CD4-positive, alpha-beta T cell treated with Interleukin-17A for 4 hours (primary cell): ENCODE measurements at places on chromosomes 6 and 20.

GRCh38 chr6:113610377-113610988 is 246.7 kb upstream of the MARCKS start:
- no peak for DNase-seq

- DNase-seq, result no peak
Measured at GRCh38 chr6:46062312-46062711, 46.7 kb upstream of the CLIC5 start.

GRCh38 chr20:5092765-5093339 is 26.9 kb downstream of the PCNA start:
- DNase-seq, result no peak

DNA sequence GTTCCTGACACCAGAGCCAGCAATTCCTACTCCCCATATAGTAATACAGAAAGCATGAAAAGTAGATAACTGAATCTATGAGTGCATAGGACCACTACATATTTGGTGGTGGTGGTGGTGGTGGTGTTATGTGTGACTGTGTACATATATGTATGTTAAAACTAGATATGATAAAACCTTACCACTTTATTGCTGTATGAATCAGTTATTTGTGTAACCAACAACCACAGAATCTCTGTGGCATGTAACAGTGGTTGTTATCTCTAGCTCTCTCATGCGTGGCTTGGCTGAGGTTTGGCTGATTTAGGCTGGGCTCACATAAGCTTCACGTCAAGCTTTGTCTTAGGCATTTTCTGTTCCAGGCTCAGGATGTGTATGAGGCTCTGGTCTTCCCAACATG is 55.7 kb downstream of the PLCB1 start:
- DNase-seq, result no peak

GRCh38 chr6:25735261-25735660 is 19.3 kb upstream of the SLC17A4 start:
- DNase-seq, result no peak

DNA sequence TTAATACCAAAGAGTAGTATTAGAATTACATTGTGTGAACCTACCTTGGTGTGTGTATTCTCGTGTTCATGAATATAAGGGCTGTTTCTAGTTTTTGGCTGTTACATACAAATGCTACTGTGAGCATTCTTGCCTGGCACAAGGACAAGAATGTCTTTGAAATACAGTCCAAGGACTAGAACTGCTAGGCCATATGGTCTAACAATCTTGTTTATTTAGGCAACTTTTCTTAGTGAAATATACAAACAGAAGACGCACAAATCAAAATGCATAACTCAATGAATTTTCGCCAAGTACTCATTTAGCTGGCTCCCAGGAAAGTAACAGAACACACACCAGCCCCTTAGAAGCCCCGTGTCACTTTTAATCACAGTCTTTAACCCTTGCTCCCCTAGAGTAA is 28.5 kb downstream of the KDM1B start:
- no peak for DNase-seq

GRCh38 chr20:18650224-18650623 is 62.4 kb downstream of the DTD1 start:
- no peak for DNase-seq

DNA sequence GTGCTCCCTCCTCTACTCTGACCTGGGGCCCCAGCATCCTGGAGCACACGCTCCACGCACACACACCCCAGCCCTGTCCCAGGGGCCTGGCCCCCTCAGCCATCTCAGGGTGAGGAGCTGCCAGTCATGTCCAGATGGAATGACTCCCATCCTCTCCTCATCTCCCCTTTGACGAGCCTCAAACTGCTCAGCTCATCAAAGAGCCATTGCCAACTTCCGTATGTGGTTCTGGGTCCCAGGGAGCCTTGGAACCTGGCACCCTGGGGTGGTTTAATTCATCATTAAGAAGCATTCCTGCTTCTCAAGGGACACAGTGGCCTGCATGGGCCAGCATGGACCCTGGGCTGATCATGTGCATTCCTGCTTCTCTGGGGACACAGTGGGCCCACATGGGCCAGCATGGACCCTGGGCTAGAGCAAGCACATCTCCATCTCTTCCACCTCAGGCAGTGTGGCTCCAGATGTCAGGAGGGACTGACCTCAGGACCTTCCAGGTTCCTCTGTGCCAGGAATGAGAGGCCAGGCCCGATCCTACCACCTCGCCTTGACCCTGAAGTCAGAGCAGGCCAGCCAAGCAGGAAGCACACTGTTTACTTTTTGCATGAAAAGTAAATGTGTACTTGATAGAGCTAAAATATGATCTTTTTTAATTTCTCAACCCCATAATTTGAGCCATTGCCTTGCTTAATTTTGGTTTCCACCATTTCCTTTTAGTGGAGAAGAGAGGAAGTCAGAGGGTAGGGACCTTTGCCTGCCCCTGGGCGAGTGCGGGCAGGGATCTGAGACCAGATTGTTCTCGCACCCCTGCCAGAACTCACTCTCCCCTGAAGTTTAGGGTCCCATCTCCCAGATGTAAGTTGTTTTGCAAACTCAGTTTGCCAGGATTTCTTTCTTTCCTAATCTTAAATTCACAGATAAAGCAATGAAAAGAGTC is 26.1 kb downstream of the SPATA2 start:
- DNase-seq, result no peak

DNA sequence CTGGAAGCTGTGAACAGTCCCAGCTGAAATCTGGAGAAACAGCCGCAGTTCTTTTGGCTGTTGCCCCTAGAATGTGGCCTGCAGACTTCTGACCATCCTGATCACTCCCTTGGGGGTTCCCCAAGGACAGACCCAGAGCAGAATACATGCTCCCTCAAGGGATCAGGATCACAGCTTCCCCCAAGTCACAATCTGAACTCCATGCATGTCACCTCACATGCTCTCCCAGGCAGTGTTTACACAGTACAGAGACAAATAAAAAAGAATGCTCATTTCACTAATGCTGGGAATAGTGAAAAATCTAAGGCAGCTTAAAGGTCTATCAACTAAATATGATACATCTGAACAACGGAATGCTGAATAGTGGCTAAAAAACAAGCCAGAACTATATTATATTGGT is 20.5 kb downstream of the SPAG4 start:
- no peak for DNase-seq

DNA sequence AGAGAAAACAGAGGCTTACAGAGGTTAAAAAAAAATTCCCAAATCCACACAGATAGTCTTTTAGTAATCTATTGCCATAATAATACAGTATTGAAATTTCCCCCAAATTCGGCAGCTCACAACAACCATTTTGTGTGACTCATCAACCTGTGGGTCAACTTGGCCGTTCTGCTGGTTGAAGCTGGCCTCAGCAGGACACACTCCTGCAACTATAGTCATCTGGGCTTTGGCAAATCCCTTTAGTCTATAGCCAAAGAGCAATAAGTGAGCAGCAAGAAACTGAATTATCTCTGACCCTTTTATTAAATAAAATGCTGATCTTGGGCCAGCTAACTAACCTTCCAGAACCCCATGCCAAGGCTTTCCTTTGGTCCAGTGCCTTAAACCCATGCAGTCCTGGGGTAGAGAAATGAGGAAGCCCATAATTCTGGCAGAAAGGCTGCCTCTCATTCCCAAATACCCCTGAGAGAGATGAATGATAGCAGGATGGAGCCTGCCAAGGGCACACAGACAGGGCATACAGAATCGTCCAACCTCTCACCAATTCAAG is 17.2 kb upstream of the SNAP25 start:
- no peak for DNase-seq

GRCh38 chr6:160634706-160635105 is 29.4 kb downstream of the LPA start:
- no peak for DNase-seq

- no peak for DNase-seq
Measured at GRCh38 chr6:148952147-148953035, 205.6 kb downstream of the UST start.

DNA sequence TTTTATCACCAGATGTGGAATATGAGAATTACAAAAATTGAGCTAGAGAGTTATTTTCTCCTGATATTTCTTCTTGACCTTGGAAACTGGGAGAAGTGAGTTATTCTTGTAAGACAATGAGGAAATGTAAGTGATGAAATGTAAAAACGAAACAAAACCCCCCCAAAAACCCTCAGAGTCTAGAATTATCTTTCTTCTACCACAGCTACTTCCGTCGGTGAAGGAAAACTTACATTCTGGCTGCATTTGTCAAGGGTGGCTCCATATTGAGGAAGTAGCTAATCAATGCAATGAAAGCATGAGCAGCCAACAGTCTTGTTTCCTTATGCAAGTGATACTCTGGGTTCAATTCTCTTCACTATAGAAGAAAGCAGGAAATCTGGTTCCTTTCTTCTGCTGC is 661.7 kb upstream of the CITED2 start:
- no peak for DNase-seq

GRCh38 chr6:161439093-161439492 is 165.2 kb upstream of the AGPAT4 start:
- DNase-seq, result no peak

DNA sequence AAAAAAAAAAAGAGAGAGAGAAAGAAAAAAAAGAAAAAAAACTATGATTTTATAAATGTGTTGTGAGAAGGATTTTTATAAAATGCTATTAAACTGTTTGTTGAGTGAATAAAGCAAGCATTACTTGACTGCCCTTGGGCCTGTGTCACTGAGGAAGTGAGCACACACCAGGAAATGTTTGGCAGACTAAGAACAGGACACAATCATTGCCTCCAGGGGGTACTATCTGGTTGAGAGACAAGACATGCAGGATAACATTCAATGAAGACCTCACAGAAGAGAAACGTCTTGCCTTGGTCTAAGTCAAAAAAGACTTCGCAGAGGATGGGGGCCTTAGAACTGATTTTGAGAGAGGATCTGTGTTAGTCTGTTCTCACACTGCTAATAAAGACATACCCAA is 40.6 kb downstream of the MTFR2 start:
- no peak for DNase-seq

GRCh38 chr20:32707691-32708581 is 34.2 kb upstream of the C20orf203 start:
- DNase-seq, result no peak

DNA sequence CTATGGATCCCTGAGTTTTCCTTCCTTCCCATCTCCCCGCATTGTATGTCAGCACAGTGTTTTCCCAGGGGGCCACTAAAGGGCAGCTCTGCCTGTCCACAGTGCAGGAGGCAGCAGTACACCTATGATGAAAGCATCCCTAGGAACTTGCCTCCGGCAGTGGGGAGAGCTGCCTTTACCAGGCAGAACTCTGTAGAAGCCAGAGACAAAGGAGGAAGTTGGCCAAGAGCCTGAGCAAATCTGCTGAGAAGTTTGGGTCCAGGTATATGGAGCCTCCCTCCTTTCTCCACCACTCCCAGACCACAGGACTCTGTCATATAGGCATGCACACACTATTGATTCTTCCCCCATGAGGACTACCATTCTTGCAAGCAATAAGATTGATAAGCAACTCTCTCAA is 282.7 kb downstream of the TBC1D7 start:
- no peak for DNase-seq

- DNase-seq, result no peak
Measured at GRCh38 chr6:84926189-84927155, 162.1 kb upstream of the TBX18 start.

GRCh38 chr6:106117579-106117978 is 31.4 kb downstream of the PRDM1 start:
- DNase-seq, result peak; percentile 70
